ENCODE measurements at places on chromosomes 4 and X.

- DNase-seq = no peak
Measured at GRCh38 chr4:65391382-65391781, 278.9 kb downstream of the EPHA5 start.

DNA sequence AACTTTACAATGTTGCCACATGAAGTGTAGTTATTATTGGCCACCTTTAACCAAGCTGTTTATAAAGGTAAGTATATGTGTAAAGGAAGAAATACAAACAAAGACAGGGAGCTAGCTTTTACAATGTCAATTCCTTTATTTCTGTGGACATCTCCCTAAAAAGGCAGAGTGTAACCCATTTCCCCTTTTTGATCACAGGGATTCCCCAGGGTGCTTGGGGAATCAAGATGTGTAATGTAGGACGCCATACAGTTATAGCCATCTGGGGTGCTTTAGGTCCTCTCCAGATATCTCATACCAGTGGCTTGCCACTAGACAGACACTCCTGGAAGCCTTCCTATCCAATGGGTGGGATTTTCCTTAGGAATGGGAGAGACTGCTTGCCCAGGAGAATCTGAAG lies 4.2 kb upstream of the CUL4B start:
- no peak for DNase-seq

- DNase-seq = no peak
Measured at GRCh38 chrX:39716401-39716800, 381.4 kb downstream of the BCOR start.

DNA sequence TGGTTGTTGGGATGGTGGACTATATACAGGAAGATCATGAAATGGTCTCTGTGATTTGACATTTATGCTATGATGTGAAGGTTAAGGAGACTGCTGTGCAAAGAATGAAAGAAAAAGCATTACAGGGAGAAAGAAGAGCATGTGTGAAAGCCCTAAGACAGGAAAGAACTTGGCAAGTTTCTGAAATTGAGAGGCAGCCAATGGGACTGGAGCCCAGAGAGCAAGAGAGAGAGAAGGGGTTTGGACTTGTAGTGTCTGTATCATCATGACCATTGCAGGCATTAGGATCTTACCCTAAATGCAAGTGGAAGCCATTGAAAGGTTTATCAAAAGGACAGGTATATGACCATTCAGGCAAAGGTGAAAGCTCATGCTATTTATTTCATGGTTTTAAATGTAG lies 147.1 kb downstream of the NAA11 start:
- no peak for DNase-seq

- no peak for DNase-seq
Measured at GRCh38 chr4:55068522-55068921, 56.9 kb downstream of the KDR start.

DNA sequence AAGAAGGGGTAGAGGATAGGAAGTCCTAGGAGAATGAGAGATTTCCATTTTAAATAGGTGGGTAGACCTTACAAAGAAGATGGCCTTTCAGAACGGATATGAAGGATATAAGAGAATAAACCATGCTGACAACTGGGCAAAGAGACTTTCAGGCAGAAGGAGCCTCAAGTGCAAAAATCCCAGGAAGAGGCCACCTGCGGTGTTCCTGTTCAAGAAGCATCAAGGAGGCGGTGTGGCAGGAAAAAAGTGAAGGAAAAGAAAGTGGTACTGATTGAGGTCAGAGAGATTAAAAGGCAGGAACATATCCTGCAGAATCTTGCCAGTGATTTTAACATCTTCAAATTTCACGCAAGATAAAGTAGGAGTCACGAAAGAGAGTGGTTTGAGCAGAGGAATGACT lies 172.0 kb downstream of the FSTL5 start:
- DNase-seq = no peak

DNA sequence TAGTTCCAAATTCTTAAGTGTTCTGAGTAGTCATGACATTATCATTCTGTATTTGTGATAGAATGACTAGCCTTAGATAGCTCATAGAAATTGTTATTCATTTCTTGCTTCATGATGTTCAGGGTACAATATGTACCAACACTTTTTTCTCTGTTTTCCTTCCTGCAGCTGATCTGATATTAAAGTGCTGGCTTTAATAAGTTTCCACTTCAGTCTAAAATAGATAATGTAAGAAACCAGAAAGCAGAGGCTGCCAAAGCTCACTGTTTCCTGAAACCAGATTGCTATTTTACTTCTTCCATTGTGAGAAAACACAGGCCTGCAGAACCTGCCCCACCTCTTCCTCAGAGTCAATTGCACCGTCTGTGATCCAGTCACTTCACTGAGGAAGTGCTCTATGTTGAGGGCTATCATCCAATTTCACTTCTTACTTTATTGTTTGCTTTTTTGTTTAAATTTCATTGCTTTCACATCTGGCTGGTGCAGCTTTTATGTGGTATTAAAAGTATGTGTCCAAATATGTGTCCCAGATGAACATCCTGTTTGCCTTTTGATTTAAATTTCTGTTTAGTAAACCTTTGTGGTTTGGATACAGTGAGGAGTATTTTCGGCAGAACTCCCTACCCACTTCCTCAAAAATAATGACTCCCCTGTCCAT lies 652.1 kb downstream of the ANKRD50 start:
- DNase-seq = no peak

DNA sequence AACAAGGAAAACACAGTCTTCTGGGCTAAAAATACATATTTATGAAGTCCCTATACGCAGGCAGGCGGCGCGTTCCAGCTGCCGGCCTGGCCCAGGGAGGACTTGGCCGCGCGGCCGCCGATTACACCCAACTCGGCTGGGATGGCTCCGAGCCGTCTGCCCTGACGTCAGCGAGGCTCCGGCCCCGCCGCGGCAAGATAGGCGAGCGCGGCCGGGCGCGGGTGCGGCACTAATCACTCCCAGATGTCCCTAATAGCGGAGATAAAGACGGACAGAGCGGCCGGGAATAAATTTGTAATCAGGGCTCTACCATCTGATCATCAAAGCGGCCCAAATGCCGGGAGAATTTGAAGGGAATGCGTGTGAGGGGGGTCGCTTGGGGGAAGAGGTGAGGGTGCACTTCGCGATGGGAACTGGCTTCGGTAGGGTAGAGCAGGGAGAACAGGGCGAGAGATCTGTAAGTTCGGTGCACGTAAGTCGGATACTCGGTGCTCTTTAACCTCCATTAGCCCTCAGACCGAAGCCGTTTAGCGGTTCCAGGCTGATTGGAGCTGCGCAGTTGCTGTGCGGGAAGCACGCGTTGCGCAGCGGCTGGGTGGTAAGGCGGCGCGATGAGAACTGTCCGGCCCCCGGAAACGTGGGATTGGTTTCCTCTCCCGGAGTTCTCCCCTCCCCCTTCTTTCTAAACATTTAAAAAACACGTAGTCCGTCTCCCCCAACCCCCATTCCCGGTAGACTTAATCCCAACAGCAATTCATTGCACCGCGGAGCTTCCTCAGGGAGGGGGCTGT lies 7.7 kb downstream of the HAND2 start:
- no peak for DNase-seq

DNA sequence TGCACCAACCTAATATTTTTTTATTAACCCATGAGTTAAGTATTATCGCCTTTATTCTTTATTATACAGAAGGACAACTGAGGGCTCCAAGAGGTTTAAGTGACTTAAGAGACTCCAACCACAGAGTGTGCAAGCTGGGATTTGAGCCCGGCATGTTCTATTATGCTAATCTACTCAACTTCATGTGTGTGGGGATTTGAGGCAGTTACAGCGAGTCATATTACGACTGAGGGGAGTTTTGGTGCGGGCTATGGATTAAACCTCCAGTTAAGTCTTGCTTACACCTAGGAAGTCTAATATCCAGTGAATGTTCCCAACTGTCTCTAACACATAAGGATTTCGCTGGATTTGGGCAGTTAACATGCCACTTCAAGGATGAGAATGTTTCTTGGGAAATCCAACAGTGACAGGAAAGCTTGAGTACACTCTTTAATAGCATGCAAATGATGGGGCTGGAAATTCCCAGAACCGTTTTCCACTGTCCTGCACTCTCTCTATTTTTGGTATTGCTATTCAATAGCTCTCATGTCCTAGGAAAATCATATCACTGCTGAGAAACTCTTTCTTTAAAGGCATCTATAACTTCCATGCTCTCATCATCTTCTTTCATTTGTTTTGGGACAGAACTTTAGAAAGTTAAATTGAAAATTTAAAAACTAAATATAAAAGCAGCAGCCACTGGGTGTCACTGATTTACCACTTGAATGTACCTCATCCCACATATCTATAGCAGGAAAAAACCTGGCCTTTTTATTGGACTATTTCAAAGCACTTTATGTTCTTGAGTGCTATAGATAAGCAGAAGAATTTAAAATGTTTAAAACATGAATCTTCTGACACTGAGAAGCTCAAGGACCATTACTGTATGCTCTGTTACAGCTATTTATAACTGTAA lies 165.1 kb upstream of the TTC29 start:
- DNase-seq = no peak

Data from stimulated activated CD4-positive, alpha-beta T cell treated with anti-CD3 and anti-CD28 coated beads, Interleukin-15, amount 100 ng/mL, for 1 hour (primary cell).